Myometrial cell (primary cell): ENCODE measurements at places on chromosomes 6 and 20. TPM values are rescaled to one million over a fixed set of nuclear protein-coding genes. Genes with fewer than 3 reads are reported as not detected.

Gene ABHD16B
- total RNA-seq, result not detected in 2 replicates

Gene PTPRA
- 38.1 and 40.8 TPM in 2 replicates for total RNA-seq

Gene PRDM13
- total RNA-seq, result not detected in 2 replicates

Gene LAMP5
- not detected in 2 replicates for total RNA-seq

Gene PSMF1
- 125 and 207 TPM in 2 replicates for total RNA-seq

Gene C6orf132
- total RNA-seq, result 3.0 and 6.9 TPM in 2 replicates

Gene SLC17A3
- total RNA-seq, result not detected in 2 replicates

Gene ETV7
- 0.18 TPM in 1 of 2 replicates, not detected in the other for total RNA-seq

Gene BCAS1
- total RNA-seq, result not detected in 2 replicates

Gene TINAG
- total RNA-seq, result not detected in 2 replicates
